ENCODE measurements at places on chromosomes 4 and X.
A peak's percentile ranks its signal among the peaks of the same experiment; 100 is the strongest.

GRCh38 chr4:168398188-168398587, 79.6 kb upstream of the DDX60 start:
- DNase-seq, result no peak

- no peak for DNase-seq
These were observed 839.1 kb downstream of the GLUD2 start for GRCh38 chrX:121886557-121886956.

- DNase-seq, result no peak
These were observed 193.8 kb downstream of the ADAMTS3 start for GRCh38 chr4:72375073-72375736.

- DNase-seq, result no peak
These were observed 93.9 kb upstream of the FRMPD3 start for GRCh38 chrX:107355533-107355932.

DNA sequence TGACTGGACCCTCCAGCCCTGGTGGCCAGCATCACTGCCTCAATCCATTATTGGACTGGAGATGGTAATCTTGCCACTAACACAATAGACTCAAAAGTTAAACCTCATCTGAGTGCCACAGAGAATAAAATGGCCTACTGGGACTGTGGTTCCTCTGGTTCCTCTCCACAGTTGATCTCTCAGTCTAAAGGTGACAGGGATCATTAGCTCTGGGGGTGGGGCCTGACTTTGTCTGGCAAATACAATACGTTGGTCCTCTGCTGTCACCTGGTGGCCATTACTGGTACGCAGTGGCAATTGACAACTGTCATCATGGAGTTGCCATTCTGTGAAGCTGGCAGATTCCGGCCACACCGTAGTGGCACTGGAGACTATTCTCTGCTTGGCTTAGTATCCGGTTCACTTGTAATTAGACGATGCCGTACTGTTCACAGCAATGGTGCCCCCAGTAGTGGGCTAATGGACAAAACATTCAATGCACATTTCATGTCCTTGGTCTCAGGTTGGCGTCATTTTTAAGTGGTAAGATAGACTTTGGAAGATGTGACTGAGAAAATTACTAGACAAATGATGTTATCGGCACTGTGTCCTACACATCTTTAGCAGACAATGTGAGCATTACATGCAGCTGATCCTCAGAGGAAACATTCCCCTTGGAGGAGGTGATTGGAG, 6.7 kb downstream of the FGFBP2 start:
- DNase-seq, result peak; percentile 12

DNA sequence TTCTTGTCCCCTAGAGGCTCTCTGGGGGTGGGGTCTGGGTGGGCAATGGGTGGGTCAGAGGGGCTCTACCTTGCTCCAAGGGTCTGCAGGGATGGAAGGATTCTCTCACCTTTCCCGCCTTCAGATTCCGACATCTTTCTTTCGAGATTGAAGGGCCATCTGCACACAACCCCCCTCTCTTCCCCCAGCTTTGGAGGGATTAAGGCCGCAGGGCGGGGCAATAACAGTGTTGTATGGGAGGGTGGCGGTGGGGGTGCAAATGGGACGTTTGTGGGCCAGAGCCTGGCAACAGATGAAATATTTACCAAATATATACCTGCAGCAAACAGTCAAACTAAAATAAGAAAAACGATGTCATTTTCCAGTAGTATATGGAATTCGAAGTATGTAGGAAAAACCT, at the start of gene CACNA1F:
Gene CACNA1F (minus strand): TSS at position 165 of the 400 bp plus-strand sequence. CDS start 31 bp downstream, at position 134.
- no peak for DNase-seq

Data from anterior cingulate cortex (tissue), 58 donors.